ENCODE measurements at places on chromosomes 5 and 9. TPM values are rescaled to one million over a fixed set of nuclear protein-coding genes. Genes with fewer than 3 reads are reported as not detected.
A peak's percentile ranks its signal among the peaks of the same experiment; 100 is the strongest.

DNA sequence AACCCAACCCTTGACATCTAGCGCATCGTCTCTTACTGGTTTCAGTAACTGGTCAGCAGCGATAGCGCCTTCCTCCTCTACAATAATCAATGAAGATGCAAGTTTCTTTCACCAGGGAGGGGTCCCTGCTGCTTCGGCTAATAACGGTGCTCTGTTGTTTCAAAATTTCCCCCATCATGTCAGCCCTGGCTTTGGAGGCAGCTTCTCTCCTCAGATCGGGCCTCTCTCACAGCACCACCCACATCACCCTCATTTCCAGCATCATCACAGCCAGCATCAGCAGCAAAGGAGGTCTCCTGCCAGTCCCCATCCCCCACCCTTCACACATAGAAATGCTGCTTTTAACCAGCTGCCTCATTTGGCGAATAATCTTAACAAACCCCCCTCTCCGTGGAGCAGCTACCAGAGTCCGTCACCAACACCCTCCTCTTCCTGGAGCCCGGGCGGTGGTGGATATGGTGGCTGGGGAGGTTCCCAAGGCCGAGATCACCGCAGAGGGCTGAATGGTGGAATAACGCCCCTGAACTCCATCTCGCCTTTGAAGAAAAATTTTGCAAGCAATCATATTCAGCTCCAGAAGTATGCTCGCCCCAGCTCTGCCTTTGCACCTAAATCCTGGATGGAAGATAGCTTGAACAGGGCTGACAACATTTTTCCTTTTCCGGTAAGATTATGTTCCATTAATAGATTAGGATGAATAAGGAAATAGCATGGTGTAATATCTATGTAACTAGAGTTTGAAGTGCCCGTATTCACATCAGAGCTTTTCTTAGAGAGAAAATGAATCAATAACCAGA, 2.2 kb downstream of the CPEB4 start:
- DNase-seq: no peak

PTGES2 gene
- total RNA-seq: 33.8 TPM

- DNase-seq: no peak
Observed at GRCh38 chr5:14286574-14287421, 143.7 kb downstream of the TRIO start.

DNA sequence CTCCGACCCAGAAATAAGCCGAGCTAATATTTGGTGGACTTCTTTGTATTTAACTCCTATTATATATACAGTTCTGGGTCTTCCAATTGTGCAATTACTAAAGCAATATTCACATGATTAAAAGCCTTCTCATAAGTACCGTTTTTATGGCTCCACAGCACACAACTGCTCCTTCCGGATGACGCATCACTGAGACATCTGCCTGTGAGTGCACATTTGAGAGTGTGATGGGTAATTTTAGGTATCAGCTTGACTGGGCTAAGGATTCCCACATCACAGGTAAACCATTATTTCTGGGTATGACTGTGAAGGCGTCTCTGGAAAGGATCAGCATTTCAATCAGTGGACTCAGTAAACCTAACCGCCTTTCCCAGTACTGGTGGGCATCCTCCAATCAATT, 77.5 kb upstream of the SYK start:
- DNase-seq: no peak

CDO1 gene
- total RNA-seq: 72.8 TPM

- no peak for DNase-seq
Observed at GRCh38 chr5:14663734-14664269, 716 bp upstream of the OTULIN start.

DNA sequence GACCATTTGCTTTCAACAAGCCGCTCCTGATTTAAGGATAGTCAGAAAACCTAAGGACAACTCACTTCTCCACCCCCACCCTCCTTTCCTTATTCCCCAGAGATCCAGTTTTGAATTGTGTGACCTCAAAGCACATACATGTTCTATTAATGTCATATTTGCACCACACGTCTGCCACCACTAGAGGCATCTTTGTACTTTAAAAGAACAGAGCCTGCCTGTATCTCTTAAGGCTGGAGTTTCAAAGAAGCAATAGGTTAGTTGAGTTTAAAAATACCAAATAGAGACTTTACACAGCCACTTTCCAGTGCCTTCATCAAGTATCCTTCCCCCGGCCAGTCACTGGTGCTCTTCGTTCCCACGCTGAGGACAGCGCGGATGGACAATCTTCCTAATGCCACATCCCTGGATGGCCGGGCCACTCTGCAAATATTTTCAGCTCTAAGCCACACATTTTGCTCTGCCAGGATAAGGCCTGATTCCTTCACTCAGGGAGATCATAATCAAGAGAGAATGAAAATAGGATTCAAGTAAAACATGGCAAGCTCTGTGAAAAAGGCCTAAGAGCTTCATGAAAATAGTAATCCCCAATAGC, 146.3 kb downstream of the SNCAIP start:
- no peak for DNase-seq

CTXN3 gene
- total RNA-seq: not detected

- DNase-seq: no peak
Observed at GRCh38 chr5:122870219-122870856, 24.9 kb downstream of the SNX24 start.

SGTB gene
- total RNA-seq: 18.8 TPM

GRCh38 chr5:105283134-105283533, 1720.5 kb upstream of the NUDT12 start:
- no peak for DNase-seq

- peak; percentile 77 for DNase-seq
Observed at GRCh38 chr9:652914-653313, 188.6 kb upstream of the DMRT1 start.

- DNase-seq: no peak
Observed at GRCh38 chr5:35540002-35540401, 77.7 kb upstream of the SPEF2 start.

CDC25C gene
- not detected for total RNA-seq

DNA sequence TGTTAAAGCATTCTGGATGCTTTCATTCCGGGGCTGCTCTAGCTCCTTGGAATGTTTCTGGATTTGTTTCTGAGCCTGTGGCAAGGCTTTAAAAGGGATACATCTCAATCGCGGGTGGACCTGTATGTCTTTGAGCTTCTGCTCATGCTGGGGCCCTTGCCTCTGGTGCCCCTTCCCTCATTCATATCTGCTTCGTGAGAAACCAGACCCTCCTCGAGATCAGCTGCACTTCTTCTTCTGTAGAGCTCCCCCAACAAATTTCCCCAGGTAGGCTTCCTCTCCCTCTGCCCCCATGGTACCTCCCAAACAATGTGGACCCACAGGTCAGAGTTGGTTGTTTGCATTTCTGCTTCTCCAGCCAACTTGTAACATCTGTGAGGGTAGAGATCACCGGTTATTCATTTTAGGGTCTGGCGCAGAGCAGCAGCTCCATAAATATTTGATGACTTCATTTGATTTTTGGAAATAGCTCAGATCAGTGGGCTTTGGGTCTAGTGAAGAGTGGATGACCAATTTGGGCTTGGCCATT, 6.6 kb downstream of the ZNF618 start:
- no peak for DNase-seq

- no peak for DNase-seq
Observed at GRCh38 chr9:117412006-117412715, 2.7 kb downstream of the ASTN2 start.

DNA sequence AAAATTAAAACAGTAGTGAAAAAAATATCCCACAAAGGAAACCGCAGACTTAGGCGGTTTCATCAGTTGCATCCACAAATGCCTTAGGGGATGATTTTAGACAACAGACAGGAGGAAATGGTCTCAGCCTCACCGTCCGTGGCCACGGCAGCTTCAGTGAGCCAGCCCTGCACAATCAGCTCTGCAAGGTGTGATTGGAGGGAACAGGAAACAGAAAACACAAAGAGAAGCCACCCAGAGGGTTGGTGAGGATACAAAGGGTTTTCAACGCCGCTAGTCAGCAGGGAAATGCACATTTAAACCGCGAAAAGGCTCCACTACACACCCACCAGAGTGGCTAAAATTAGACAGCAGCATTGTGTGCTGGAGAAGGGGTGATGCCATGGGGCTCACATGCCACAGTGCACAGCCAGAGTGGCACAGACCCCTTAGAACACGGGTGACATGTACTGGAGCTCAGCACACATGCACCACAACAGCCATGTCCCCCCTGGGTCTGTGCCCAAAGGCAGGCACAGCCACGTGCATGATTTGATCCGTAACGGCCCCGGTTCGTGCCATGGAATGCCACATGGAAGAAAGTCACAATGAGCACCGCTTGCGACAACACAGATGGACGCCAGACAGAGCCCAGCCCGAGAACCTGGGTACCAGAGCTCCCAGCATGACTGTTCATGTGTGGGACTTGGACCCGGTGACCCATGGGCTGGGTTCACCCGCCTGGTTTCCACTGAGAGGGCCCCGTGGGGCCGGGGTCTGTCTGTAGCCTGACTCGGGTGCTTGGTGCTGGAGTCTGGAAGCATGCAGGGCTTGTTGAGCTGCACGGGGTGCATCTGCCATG, 18.3 kb upstream of the TERT start:
- no peak for DNase-seq

- no peak for DNase-seq
Observed at GRCh38 chr5:31133488-31133887, 60.0 kb upstream of the CDH6 start.

DNA sequence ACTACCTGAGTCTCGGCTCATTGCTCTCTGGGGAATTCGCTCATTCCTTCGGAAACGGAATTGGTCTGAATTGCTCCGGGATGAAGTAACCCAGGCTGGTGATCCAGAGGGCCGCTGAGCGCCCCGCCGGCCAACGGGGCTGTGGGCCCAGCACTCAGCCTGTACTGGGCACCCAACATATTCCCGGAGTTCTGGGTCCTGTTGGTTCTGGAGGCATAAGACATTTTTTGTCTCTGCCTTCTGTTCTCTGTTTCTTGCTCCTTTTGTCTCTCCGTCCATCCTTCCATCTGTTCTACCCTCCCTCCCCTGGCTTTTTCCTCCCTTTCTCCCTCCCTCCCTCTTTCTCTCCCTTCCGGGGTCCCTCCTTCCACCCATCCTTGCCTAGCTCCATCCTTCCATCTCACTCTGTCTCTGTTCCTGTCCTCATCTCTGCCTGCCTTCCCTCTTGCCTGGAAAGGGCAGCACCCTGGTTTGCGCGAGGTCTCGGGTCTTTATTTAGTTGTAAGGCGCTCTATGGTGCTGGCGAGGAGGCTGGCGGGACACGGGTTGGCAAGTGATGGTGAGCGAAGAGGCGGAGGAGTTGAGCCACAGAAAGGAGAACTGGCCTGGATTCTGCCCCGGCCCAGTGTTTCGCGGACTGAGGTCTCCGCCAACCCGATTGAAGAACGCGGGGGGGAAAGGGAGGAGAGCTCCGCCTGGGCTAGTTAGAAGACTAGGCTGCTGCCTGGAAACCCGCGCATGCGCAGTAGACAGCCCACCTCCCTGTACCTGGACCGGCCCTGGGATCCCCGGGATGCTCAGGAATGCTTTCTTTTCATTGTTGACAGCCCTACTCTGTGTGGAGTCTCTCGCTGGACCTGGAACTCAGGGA, 1468.0 kb downstream of the FOXD4L5 start:
- peak; percentile 90 for DNase-seq

SMIM33 gene
- total RNA-seq: not detected

- no peak for DNase-seq
Observed at GRCh38 chr5:158569534-158569933, 530.2 kb downstream of the EBF1 start.

DNA sequence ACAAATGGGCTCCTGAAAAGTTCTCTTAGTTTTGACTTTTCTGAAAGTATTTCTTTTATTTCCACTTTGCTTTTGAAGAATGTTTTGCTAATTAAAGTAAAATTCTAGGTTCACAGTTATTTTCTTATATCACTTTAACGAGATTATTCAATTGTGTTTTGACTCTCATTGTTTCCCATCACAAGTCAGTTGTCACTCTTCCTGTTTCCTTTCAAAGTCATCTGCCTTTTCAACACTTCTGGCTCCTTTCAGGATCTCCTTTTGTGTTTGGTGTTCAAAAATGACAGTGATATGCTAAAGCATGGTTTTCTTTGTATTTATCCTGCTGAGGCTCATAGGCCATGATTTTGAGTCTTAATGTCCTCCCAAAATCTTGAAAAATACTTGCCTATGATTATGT, 235.4 kb upstream of the TAS2R1 start:
- DNase-seq: no peak

DNA sequence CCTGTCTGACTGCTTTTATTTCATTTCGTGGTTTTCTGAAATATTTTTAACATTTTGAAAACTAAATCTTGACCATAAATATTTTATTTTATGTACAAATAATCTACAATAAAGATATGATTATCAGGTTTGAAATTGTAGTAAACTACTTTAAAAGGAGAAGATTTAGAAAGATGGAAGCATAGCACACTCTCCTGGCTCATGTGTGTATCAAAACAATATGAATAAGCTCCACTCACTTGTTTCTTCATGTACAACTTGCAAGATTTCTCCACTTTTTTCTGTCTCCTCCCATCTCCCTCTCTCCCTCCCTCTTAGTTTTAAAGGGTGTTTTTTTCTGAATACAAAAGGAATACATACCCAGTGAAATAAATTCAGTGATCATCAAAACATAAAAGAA, 15.4 kb upstream of the VPS13A start:
- no peak for DNase-seq

OR1Q1 gene
- total RNA-seq: not detected

- DNase-seq: no peak
Observed at GRCh38 chr9:19598722-19599121, 189.9 kb downstream of the ACER2 start.

DNA sequence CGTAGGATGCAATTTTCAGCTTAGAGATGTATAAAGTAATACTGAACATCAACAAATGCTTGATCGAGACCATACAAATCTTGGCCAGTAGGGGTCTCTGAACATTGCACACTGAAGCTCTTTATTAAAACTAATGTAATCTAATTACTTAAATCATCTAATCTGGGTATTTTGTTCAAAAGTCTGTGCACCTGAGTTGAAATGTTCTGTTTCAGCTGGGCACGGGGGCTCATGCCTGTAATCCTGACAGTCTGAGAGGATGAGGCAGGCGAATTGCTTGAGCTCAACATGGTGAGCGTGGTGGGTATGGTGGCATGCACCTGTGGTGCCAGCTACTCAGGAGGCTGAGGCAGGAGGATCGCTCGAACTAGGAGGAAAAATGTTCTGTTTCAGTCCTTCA, 41.0 kb downstream of the ESM1 start:
- DNase-seq: no peak
